Stimulated activated CD8-positive, alpha-beta memory T cell treated with anti-CD3 and anti-CD28 coated beads, Interleukin-4, amount 100 ng/mL, for 48 hours (primary cell): ENCODE measurements at places on chromosomes 6 and 20.
A peak's percentile ranks its signal among the peaks of the same experiment; 100 is the strongest.

- DNase-seq = no peak
Observed at GRCh38 chr6:4459032-4459431, 317.2 kb upstream of the CDYL start.

DNA sequence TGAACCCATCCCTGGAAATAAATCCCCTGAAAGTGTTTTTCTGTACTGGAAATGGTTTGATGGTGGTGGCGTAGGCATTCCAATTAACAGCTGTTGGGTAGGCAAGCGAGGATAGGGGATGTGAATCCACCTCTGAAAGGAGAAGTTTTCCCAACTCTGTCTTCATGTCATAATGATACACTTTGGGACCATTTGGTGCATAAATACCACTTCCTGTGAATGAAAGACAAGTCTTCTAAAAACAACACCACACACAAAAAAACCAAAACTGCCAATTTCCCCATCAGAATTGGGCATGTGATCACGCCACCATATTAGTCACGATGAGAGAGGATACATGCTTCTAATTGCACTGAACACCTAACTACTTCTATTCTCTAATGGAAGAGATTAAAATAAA is 6.4 kb downstream of the VNN2 start:
- DNase-seq = no peak

GRCh38 chr20:4153251-4153650 is 137.9 kb upstream of the RNF24 start:
- DNase-seq = no peak

DNA sequence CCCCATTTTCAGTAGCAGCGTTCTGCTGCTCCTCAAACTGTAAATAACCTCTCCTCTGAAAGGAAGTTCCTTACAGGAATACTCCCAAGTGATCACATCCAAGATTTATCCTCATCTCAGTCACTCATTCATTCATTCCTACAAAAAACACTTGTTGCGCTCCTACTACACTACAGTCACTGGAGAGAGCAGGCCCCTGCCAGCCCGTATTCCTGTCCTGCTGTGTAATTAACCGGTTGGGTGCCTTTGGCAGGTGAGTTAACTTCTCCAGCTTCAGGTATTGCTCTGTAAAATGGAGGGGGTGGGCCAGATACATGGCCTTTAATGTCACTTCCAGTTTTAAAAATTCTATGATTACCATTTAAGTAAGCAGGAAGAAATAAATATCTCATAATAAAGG is 15.0 kb upstream of the ZBTB24 start:
- no peak for DNase-seq

DNA sequence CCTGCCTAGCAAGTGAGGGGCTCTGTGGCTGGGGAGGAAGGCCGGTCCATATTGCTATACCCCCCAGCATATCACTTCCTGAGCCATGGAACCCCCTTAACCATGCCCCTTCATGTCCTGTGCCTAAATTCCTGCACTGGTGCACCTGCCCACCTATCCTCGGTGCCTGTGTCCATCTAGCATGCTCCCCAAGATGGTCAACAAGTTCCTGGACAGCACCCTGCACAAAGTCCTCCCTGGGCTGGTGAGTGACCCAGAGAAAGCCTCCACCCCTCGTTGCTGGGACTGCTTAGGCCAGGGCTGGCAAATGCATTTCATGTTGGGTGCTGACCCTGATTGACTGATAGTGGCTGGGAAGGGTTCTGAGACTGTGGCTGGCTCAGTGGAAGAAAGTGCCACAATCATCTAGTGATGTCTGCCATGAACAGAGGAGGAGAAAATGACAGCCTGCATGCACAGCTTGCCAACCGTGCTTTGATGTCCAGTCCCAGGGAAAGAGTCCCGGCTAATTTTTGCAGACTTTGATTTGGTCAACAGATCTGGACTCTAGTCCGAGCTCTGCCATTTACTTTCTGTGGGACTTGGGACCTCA is 3.5 kb downstream of the BPIFB6 start:
- no peak for DNase-seq

GRCh38 chr6:1840491-1841121 is 230.9 kb downstream of the FOXC1 start:
- no peak for DNase-seq

DNA sequence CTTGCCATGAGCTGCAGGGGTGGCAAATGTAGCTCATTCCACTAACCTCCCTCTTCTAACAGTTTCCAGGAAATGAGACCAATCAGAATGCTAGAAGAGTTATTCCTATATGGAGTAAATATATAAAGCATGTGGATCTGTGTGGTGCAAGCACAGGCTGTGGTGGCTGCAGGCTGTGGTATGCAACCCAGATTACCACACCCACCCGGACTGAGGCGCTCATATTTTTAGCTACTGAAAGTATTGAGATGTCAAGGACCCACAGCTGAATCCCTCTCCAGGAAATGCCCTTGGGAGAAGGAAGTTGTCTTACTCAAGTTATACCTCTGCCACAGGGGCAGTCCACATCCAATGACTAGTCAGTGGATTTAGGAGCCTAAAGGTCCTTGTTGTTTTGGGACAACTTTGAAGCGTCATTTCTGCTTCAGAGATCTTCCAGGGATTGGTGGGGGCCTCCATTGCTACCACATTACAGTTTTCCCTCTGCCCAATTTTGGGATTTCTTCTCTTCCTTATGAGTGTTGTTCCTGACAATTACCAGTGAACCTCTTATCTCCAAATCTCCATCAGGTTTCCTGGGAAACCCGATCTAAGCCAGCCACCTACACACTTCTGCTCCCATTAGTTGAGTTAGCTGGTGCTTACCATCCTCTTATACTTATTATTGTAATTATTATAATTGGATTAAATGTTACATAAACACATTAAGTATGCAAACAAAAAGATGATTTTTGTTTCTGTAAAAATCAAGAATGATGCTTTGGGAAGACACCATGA is 12.1 kb upstream of the REPS1 start:
- no peak for DNase-seq

GRCh38 chr6:110357664-110358552 is at the start of gene METTL24:
METTL24 (minus strand) TSS chr6:110358349; CDS start chr6:110358272, 77 bp downstream.
- DNase-seq = peak; percentile 29

DNA sequence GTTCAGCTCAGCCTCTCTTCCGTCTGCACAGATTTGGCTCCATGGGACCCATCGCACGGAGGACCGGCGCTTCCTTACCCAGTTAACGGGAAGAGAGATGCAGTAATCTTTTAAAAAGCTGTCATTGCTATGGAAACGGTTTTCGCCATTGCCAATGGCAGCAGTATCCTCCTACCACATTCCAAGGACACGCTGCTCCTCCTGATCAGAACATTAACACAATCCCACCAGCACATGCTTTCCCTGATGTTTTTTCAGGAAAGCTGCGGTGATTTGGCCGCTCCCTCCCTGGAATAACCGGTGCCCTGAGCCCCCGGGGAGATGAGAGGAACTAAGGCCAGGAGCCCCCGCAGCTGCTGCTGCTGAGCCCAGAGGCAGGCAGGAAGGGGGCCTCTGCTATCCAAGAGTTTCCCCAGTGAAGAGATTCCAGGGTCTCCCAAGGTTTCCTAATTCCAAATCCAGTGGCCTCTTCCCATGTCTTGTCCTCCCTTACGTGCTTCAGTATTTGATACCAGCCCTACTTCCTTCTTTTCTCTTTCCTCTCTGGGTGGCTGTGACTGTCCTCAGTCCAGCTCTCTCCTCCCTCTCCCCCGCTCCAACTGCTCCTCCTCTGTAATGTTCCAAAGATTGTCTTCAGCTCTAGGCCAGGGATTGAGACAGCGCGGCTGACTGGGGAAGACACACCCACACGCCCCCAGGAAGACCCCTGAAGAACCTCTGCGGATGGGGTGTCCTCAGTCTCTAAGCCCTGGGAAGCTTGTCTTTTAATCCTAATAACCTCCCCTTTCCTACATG is 2.6 kb downstream of the BNIP5 start:
- no peak for DNase-seq

DNA sequence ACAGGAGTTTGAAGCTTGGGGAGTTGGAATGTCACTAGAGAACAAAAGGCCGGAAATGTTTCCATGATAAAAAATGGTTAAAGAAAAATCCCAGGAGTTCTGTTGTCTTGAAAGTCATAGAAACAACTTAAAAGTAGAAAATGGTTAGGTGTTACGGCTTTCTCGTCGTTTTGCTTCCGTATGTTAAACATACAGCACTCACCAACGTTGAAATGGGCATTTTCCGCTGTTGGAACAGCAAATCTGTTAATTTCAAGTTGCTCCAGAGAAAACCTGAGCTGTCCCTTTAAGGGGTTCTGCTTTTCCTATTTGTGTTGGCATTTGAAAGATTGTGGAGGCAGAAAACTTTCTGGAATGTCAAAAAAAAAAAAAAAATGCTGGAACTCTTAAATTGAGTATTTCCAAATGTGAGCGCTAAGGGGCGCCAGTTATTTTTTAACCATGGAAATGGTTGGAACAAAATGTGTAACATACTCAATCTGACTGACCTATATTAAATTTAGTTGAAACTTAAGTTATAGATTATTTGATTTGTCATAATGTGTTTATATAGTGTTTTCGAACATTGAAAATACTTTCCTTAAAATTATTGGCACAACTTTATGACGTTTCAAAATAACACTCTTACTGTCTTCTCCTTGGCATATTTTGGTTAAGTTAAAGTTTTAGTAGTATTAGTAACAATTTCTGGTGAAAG is 2.2 kb downstream of the QKI start:
- DNase-seq = peak; percentile 52

DNA sequence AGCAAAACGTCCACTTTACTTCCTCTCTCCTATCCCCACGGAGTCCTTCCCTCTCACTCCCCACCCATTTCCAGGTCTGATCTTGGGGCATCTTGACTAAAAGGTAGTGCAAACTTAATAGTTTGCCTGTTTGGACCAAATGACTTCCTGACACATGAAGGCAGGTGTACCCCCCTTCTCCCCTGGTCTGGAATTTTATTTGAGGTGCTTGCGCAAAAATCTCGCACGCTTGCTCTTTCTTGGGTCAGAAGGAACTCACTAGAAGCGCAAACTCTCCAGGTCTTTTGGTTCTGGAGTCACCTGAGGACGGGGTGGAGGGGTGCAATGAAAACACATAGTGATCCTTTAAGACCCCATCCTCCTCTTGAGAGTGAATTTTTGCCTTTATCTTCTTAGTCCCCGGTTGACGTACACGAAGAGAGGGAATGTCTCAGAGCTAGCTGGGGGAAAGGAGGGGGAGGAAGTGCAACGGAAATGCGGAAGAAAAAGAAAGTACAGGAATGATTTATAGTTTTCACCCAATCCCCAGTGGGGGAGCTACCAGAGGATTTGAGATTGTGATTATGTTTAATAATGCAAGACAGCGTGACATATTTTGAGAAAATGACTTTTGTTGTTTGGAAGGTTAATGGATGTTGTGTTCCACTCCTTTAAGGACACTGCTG is 4.9 kb downstream of the ADGRB3 start:
- no peak for DNase-seq

DNA sequence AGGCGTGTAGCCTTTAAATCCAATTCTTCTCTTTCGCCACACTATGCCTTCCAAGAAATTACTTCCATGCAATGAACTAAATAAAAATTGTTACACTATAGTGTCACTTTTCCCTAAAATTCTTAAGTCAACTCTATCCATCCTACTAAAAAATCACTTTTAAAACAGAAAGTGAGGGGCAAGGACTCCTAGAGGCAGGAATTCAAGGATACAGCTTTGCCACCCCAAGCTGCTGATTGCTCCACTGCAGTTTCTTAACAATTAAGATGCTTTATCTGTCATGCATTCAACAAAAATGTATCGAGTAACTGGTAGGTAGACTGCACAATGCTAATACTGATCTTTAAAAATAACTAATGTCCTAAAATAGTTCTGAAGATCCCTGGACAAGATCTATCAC is 4.3 kb downstream of the MCM9 start:
- DNase-seq = no peak

- DNase-seq = no peak
Observed at GRCh38 chr6:93088621-93089501, 330.5 kb downstream of the EPHA7 start.

DNA sequence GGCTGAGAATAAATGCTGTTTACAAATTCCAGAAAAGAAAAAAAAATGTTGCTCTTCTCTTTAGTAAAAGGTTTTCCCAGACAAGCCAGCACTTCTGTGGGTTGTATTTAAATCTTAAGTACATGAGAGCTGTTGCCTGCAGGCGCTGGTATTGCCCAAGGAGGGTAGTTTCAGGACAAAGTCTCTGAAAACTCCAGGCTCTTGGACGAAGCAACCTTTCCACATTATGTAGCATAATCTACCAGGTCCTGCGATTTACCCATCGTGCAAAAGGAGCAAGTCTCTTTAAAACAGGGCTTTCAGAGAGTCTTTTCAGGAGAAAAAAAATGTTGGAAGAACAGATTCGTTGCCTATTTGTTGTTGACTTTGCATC is 65.6 kb downstream of the PLG start:
- no peak for DNase-seq

GRCh38 chr6:97626671-97627441 is 343.8 kb upstream of the MMS22L start:
- DNase-seq = no peak

DNA sequence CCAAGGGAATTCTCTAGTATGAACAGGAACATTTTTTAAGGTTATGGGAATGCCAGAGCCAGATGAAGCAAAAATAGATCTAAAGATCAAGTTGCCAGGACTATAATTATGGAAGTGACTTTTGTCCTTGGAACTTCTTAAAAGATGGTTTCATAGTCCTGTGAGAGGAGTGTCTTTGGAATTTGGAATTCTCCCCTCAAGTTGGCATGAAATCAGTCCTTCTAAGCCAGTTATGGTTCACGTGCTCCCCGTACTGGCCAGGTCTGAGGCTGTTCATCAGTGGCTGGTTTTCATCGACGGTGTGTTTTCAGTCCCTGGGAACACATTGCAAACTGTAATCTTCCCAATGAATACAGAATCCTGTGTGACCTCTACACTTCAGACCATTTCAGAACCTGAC is 63.1 kb downstream of the VGLL2 start:
- no peak for DNase-seq

- DNase-seq = no peak
Observed at GRCh38 chr6:156828280-156828703, 51.1 kb downstream of the ARID1B start.

GRCh38 chr6:130259557-130259956 is 36.8 kb upstream of the SAMD3 start:
- no peak for DNase-seq

- no peak for DNase-seq
Observed at GRCh38 chr20:2313316-2313715, 17.5 kb downstream of the TGM3 start.

GRCh38 chr6:126038234-126038633 is 51.9 kb downstream of the TRMT11 start:
- no peak for DNase-seq

DNA sequence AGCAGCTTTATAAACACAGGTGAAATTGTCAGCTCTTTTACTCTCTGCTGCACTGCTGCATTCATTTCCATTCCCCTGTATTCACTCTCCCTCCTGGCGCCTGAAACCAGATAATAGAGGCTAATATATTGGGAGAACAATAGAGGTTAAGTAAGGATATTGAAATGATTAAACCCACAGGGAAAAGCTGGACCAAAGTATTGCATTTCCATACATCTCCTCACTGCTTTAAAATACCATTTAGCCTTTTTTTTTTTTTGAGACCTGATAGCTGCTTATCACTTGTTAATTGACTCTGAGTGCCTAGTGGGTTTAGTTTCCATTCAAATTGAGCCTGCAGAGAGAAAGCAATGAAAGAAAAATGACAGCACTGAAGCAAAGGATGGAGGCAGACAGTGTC is 540.5 kb upstream of the IMPG1 start:
- DNase-seq = no peak
